ENCODE measurements at places on chromosomes 4 and X.

GRCh38 chr4:43357252-43357974, 464.9 kb downstream of the GRXCR1 start:
- no peak for DNase-seq

DNA sequence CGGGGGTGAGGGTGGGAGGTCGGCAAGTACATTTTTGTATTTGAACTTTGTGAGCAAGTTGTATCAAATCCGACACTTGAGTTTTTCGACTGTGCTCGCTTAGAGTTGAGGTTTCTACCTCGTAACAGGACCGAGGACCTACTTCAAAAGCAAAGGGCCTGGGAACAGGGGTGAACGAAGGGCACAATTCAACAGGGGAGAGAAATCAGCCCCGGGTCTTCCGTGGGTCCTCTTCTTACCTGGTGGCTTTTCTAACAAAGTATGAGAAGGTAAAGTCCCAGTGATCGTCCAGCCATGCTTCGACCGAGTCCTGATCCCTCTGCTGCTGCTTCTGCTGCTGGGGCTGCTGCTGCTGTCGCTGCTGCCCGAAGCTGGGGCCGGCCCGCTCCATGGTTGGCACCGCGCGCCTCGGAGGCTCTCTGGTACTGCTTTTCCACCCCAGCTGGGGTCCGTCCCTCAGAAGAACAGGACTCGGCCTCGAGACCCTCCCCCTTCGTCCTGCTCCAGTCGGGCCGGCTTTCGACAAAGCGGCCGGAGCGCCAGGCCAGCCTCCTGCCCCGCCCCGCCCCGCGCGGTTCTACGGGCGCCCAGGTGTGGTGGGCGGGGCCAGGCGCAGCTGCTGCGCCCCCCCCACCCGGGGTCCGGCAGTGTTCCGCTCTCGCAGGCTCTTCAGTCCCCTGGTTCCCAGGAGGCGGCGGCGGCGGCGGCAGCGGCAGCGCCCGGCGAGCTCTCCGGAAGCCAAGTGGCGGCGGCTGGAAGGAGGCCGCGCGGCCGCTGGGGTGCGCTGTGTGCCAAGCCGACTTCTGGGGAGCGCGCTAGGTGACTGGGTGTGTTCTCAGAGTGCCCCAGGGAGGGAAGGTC, at the start of gene PDE5A:
PDE5A (minus strand) TSS at position 524 of the 861 bp plus-strand sequence; CDS start at position 391, 133 bp downstream.
- peak; percentile 93 for DNase-seq

- DNase-seq, result no peak
Observed at GRCh38 chrX:12339921-12340320, 201.6 kb downstream of the FRMPD4 start.

- no peak for DNase-seq
Observed at GRCh38 chr4:7371210-7371941, 63.4 kb downstream of the PSAPL1 start.

GRCh38 chrX:96987228-96987627, 103.5 kb downstream of the RPA4 start:
- no peak for DNase-seq

- no peak for DNase-seq
Observed at GRCh38 chr4:161893566-161893965, 270.2 kb downstream of the FSTL5 start.

DNA sequence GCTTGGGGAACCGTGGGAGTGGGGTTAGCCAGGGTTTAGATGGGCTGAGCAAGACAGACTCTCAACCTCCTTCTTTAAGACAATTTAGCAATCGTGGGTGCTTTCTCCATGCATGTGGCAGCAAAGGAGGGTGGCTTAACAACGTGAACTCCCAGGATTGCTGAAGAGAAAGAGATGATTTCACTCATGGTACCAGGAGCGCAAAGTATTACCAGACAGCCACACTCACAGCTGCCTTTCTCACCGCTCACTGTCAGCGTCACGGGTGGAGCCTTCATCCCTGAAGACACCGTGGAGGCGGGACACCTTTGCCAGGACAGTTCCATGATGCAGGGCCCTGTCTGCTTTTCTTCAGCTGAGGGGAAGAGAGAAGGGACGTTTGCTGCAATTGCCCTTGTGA, 212.5 kb upstream of the PSAPL1 start:
- DNase-seq, result no peak

Data from WTC11 (cell line).